CD4-positive, alpha-beta T cell treated with Interleukin-17A for 1 hour (primary cell): ENCODE measurements at places on chromosomes 1 and 21.

DNA sequence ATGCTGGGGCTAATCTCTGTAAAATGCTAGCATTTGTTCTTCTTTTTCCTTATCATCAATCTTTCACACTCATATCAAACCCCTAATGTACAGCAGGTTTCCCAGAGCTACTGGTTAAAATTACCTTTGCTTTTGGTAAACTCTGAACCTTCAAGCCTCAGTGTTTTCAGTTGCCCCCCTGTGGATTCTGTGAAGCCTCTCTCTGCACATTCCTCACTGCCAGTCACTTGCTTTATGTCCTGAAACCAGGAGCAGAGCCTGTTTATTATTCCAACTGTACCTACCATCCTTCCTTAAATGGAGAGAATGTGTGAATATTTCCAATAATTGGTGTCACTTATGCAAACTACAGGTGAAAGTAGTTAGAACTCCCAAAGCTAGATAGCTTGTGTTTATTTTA lies 134.2 kb downstream of the NEK7 start:
- no peak for DNase-seq

GRCh38 chr1:143497374-143497747 lies 474.4 kb downstream of the FAM72C start:
- no peak for DNase-seq

- no peak for DNase-seq
Measured at GRCh38 chr1:195897076-195897475, 711.2 kb downstream of the KCNT2 start.

- DNase-seq: no peak
Measured at GRCh38 chr1:15206418-15207030, 40.5 kb upstream of the FHAD1 start.

- DNase-seq: no peak
Measured at GRCh38 chr1:14666373-14666772, 67.9 kb downstream of the KAZN start.

DNA sequence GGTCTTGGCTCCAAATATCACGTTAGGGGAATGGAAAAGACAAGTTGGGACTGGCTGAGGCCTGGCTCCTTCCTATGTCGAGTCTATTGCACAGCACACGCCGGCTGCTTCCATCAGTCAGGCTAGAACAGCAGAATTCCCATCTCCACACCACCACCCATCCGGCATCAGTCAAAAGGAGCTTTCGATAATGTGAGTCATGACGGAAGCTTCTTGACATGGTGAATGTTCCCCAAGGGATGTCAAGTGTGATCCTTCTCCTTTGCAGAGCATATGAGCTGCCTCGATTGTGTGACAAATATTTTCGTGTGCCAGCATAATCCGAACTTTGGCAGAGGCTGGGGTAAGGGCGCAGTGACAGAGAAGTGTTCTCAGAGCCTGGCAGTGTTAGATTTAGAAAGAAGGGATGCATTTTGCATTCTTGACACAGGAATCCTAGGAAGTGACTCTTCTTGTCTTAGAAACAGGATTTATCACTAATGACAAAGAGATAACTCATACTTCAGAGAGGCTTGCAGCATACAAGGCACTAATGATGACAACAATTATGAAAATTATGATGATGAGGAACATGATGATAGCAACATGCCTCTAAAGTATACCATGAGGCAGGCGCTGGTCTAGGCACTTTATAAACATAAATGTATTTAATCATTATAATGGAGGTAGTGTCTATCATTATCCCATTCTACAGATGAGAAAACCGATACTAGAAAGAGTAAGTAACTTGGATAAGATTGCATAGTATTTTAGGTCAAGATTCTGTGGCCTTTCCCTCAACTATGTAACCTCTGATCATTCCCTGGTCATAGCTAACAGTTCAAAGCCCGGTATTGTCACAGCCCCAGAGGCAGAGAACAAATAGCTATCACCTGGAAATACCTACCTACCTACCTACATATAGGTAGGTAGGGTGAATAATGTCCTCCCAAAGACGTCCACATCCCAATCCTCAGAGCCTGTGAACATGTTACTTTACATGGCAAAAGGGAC lies 135.0 kb downstream of the KCNJ6 start:
- no peak for DNase-seq

DNA sequence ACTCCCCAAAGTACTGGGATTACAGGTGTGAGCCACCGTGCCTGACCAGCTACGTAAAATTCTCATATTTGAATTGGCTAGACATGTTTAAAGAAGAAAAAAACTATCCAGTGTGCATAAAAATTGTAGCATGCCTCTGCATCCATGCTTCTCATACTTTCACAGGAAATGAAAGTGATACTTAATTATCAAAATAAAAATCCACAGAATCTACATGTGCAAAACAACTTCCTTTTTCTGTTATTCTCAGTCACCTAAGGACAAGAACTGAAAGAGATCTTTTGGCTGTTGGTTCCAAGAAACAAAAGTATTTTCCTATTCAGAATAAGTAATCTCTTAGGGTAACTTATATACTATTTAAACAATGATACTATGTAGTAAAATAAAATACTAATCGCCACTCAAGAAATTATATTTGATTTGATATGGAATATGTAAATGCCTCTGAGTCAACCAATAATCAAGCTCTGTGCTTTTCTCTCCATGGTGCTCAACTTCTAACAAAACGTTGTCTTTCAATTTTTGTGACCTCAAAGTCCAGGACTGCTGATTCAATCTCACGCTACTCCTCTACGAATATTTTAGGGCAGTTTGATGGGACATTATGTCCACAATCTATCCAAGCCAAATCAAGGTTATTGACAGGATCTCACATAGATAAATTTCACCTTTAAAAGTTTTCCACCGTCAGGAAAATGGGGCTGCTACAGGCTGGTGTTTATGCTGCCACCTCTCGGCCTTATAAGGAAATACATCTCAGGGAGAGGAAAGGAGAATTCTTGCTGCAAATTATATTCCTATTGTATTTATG lies 102.7 kb downstream of the ZNF281 start:
- peak; percentile 59 for DNase-seq

- no peak for DNase-seq
Measured at GRCh38 chr1:78830321-78830720, 176.2 kb downstream of the ADGRL4 start.

DNA sequence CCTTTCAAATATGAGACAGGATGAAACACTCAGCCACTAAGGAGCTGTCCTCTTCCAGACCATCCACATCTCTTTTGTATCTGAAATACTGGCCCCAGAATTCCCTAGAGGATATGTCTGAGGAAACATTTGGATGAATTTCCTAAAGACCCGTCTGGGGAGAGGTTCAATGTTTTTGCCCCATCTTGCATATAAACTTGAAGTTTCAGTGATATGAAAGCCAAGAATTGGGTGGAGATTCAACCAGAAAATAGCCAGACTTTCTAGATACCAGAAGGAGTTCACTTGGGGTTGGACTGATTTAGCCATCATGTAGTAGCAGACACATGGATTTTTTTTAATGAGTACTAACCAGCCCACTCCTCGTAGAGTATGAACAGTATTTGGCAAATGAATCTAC lies 182.0 kb downstream of the PLPP3 start:
- no peak for DNase-seq

- no peak for DNase-seq
Measured at GRCh38 chr1:80083892-80084291, 1077.4 kb upstream of the ADGRL4 start.

GRCh38 chr1:227549892-227550291 lies 13.5 kb upstream of the ZNF678 start:
- no peak for DNase-seq

- DNase-seq: no peak
Measured at GRCh38 chr1:234553240-234554188, 56.5 kb downstream of the IRF2BP2 start.

- DNase-seq: no peak
Measured at GRCh38 chr1:209702832-209703231, 1.8 kb upstream of the HSD11B1 start.

DNA sequence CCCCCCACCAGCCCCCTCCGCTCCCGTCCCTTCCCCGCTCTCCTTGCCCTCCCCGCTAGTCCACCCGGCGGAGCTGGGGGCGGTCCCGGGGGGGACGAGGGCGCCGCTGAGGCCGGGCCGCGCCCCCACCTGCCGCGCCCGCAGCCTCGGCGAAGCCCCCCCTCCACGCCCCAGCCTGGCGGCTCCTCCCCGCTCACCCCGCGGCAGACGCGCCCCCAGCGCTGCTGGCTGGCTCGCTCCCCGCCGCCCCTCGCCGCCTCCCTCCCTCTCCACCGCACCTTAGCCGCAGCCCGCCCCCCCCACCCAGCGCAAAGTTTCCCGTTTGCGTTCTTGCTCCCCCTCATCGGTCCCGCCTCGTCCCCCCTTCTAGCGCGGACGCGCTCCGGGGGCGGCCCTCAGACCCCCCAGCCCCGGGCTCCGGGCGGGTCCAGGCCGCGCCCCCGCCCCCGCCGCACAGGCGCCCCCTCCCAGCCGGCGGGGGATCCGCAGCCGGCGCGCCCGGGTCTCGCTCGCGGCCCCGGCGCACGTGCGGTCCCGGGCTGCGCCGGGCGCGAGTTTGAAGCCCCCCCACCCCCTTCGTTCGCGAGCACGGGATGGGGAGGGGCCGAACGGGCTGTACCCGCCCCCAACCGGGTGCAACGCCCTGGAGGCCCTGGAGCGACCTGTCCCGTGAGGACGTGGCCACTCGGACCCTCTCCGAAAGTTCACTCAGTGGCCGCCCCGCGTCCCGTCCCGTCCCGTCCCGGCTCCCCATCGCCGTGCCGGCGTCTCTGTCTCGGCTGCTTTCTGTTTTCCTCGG lies 623 bp downstream of the PTPRF start:
- DNase-seq: peak; percentile 10

DNA sequence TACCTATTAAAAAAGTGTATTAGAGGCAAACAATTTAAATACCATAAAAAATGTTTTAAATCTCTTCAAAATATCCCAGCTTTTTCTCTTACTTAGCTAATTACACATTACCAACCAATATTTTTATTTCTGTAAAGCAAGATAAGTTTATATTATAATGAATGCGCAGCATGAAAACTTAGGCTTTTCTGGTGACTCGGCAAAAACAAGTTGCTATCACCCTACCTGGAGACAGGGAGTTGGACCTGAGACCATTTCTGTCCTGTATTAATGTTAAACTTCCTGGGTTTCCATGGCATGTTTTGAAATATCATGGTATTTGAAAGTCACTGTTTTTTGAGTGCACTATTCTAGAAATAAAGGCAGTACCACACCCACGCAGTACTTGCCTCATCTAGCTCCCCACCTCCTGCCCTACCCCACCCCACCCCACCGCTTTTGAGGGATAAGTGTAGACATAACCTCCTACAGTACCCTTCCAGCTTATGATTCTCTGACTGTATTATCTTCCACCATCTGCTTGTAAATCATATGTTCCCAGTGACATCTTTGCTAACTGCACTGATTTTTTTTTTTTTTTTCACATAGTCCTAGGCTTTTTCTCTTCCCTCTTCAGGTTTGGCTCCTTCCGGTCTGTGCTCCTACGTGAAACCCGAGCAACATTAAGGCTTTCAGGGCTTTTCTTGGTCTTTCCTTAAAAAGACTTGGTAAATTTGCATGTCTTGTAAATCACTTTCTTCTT lies 77.5 kb downstream of the PHTF1 start:
- DNase-seq: no peak

DNA sequence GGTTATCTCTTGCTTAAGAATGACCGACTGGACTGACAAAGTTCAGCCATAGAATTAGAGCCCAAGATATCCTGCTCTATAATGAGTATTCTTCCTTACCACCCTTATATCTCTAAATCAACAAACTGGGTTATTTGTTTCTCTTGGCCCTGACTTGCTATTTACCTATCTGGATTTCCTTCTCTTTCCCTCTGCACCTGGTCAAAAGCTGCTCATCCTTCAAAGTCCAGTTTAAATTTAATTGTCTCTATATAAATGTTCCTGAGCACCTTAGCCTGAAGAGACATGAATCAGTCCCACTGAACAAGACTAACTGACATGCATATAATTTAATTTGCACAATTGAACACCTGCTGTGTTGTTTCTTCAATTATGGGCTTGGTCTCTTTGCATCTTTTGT lies 127.1 kb upstream of the KCNJ15 start:
- DNase-seq: no peak

DNA sequence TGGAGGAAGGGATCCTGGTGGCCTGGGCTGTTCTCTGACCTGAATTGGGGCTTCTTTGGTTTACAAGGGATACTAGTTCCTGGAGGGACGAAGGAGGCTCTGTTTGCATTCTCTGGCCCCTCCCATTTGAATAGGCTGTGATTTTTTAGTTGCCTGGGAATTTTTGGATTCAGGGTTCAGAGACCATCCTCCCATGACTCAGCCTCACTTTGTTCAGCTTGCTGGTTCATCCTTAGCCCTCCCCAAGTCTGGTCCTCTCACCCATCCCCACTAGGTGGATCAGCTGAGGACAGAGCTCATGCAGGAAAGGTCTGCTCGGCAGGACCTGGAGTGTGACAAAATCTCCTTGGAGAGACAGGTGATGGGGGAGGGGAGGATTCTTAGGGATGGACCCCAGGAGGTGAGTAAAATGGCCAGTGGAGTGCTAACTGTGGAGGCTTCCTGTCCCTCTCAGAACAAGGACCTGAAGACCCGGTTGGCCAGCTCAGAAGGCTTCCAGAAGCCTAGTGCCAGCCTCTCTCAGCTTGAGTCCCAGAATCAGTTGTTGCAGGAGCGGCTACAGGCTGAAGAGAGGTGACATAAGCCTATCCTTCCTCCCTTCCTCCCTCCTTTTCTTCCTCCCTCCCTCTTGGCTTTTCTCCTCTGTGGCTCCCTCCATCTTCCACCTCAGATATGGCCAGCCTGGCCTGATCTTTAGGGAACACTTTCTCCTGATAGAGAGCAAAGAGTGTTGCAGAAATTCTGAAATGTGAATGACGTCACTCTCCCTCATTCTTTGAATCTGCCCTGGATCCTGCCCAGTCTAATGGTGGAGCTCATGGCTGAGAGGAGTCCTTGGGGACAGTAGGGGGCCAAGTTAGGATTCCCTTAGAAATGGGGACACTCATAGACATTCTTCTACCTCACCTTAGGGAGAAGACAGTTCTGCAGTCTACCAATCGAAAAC lies 4.5 kb upstream of the TUFT1 start:
- DNase-seq: no peak

DNA sequence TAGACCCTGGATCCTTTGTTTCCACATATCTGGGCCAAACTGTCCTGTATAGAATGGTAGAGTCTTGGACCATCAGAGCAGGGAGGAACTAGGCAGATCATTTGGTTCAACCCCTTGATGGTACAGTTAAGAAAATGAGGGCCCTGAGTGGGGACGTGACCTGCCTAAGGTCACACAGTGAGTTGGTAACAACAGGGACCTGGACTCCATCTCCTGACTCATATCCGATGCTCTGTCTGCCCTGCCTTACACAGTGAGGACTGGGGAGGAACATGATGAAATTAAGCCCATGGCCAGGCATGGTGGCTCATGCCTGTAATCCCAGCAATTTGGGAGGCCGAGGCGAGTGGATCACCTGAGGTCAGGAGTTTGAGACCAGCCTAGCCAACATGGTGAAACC lies 440.2 kb downstream of the PTPRU start:
- no peak for DNase-seq
